Jurkat, Clone E6-1 (cell line): ENCODE measurements at places on chromosomes 16 and 17.

- DNase-seq, result no peak
These were observed 79.5 kb upstream of the GNG13 start for GRCh38 chr16:879986-880385.

DNA sequence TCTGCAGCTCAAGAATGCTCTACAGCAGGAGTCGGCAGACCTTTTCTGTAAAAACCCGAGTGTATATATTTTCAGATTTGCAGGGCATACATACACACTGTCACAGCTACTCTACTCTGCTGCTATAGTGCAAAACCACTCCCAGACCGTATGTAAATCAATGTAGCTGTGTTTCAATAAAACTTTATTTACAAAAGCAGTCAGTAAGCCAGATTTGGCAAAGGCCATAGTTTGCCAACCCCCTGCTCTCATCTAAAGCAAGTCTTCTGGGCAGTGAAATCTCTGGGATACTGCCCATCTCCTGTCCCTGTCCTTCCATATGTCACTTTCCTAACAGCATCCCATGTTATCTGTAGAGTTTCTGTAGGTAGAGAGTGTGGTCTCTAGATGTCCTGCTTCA is 57.2 kb upstream of the GSG1L start:
- DNase-seq, result no peak

GRCh38 chr17:37212179-37212578 is 163.6 kb upstream of the C17orf78 start:
- DNase-seq, result no peak

DNA sequence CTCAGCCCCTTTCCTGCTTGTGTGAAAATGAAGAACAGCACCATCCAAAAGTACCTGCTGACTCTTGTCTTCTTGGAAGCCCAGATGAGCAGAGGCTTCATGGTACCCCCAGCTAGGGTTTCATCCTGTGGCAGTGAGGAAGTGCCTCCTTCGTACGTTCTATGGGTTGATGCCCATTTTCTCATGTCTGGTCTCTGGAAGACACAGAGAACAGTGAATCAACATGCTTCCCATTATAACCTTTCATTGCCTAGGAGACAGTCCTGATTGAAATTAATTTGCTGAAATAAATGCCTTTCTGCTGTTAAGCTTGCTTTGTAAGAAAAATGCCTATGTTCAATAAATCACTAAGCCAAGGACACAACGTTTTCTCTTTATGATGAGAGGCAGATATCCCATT is 36.5 kb downstream of the RCVRN start:
- no peak for DNase-seq

DNA sequence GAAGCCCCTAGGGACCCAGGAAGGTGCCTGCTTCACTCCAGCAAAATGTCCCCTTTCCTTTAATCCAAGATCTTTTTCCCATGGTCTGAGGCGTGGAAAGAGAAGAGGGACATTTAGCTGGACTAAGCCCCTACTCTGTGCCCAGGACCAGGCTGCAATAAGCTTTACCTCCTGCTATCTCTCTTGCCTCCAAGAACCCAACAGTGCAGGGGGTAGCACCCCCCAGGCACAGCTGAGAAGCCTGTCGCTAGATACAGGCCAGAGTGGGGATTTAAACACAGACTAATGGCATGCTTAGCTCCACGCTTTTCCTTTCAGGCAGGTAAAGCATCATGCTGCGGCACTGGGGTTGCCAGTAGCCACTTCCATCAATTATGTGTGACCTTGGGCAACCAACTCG is 24.5 kb upstream of the CCL1 start:
- DNase-seq, result no peak

DNA sequence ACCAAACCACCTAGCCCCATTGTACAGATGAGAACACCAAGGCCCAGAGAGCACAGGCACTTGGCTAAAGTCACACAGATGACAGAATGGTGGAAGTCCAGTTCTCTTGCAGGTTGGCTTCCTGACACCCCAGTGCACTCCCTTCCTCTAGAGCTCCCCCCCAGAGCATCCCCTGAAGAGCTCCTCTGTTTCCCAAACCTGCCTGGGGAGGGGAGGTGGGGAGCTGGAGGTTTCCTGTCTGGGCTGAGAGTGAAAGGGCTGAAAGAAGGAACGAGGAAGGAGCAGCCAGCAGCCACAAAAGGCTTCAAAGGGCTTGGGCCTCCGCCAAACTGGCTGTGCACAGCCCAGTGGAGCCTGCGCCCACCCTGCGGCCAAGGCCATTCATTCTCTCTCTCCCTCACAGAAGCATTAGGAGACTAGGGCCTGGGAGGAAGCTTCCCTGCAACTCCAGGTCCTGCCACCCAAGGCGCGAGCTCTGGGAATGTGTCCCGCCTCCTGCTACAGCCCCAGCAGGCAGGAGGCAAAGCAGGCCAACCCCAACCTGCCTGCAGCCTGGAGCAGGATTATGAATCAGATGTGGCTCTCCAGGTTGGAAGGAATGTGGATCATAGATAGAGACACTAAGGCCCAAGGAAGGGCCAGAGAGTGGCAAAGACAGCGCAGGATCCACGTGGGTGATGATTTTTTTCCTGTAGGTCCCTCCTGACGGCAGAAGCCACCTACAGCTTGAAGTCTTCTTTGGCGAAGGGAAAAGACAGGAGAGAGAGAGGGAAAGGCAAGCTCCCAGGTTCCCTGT is 913 bp downstream of the SLC13A5 start:
- no peak for DNase-seq

GRCh38 chr17:73623247-73623646 is 21.0 kb downstream of the SDK2 start:
- no peak for DNase-seq

DNA sequence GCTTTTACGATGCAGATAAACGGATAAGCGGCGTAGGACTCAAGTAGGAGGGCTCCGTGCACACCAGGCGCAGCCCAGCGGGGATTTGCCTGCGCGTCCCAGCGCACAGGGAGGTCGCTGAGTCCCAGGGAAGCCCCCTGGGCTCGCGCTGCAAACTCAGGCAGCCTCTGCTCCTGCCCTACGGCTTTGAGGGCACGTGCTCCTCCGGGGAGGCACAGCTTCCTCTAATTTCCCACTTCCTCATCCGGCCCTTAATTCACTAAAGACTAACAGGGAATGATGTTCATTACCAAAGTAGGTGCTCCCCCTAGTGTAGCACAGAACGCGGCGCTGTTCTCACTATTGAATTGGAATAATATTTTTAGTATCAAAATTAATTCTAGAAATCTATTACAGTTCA is 825.4 kb downstream of the KCNJ18 start:
- DNase-seq, result no peak

DNA sequence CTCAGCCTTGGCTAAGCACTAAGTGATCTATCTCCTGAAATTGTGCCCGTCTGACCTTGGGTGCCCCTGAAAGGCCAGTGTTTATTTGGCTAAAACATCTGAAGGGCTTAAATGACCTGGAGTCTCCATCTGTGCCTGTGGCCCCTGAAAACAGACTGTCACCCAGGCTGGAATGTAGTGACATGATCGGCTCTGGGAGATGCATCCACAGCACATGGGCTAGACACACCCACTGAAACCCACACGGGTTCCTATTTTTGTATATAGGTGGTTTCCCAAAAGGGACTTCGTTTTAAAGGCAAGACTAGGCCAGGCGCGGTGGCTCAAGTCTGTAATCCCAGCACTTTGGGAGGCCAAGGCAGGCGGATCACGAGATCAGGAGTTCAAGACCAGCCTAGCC is 13.5 kb downstream of the CEP295NL start:
- DNase-seq, result no peak

DNA sequence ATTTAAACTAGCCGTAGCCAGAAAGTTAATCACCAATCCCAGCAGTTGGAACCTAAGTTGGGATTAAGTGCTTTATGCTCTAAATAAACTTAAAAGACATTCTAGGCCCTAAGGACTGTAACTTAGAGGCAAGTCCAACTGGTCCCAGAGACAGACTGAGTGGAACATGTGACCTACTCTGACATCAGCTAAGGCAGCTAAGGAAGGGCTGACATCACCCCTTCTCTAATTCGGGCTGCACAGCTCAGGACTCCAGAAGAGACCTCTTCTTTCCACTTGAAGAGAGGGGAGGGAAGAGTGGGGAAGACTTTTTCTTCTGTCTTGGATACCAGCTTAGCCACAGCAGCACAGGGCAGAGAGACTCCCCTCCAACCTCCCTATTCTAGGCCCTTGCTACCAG is 565.2 kb downstream of the CDH8 start:
- DNase-seq, result no peak

- peak; percentile 81 for DNase-seq
These were observed 9.8 kb downstream of the TMEM208 start for GRCh38 chr16:67236563-67237395.

DNA sequence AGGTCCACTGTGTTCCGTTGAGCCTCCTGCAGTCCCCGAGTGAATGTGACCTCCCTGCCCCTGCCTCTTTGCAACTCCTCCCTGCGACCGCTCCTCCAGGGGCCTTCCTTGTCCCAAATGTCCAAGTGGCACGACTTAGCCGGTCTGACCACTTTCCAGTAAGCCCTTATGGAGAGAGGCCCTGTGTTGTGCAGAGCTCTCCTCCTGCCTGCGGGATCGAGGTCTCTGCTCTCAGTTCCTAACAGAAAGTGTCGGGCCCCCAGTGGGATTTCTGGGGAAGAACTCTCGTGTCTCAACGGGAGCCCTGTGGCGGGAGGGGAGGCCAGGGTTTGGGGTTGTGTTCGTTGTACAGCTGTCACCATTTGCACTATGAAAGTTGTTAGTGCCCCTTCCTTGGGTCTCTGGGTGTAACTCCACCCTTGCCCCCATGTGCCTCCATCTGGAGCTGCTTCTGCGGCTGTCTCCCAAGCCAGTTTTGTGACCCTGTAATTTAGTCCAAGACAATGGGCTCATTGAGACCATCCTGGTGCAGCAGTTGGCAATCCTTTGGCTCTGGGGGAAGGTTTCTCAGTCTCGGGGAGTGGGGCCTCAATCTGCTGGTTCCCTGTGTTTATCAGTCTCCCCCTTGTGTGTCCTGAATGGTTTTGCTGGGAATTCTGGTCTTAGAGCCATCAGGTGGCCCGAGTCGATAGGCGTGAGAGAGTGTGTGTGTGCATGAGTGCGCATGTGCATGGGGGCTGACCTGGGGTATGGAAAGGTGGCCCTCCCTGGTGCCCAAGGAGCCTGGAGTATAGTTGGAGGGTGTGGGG is 234.5 kb downstream of the SEC14L1 start:
- no peak for DNase-seq

DNA sequence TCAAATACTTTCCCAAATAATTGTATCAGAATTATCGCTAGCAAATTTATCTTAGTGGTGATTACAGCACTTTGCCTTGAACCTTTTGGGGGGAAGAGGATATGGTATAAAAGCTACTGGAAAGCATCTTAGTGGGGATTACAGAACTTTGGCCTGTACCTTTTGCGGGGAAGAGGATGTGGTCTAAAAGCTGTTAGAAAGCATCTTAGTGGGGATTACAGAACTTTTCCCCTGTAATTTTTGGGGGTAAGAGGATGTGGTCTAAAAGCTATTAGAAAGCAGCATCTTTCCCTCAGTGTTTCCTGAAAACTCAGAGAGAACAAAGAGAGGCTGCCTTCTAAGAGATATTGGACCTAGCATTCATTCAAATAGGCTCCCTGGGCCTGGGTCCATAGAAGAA is 4.1 kb downstream of the SLFN12 start:
- peak; percentile 93 for DNase-seq

- no peak for DNase-seq
These were observed 23.4 kb upstream of the SSTR2 start for GRCh38 chr17:73141411-73141810.

DNA sequence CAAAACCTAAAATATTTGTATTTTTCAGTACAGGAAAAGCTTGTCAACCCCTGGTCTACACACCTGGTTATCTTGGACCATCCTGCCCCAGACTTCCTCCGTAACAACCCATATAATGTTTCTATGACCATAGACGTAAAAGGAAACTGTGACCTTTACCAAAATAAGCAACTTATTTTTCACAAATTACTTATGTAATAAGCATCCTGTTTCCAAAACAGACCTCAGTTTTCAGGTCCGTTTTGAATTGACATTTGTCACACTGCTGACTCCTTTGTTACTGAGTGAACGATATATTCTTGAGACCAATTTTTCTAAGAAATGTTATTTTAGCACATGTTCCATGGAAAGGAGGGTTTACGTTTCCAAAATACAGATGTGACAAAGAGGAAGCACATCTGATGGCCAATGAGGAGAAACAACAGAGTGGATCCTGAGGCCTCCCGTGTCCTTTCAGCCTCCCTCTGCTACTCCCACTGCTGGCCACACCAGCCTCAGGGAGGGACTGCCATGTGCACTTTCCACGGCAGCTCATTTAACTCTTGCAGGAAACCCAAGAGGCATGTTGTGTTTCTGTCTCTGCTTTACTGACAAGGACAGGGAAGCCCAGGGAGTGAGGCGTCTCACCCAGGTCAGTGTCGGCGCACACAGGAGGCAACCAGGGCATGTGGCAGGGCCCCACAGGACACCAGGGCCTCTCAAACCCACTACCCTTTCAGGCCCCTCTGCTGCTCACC is 20.1 kb upstream of the ALDH3A1 start:
- DNase-seq, result no peak

- DNase-seq, result no peak
These were observed 27.6 kb downstream of the HELZ start for GRCh38 chr17:67217446-67217845.

GRCh38 chr16:85046472-85046916 is 18.9 kb downstream of the KIAA0513 start:
- DNase-seq, result no peak

- no peak for DNase-seq
These were observed 4.3 kb upstream of the ENGASE start for GRCh38 chr17:79070266-79070880.

DNA sequence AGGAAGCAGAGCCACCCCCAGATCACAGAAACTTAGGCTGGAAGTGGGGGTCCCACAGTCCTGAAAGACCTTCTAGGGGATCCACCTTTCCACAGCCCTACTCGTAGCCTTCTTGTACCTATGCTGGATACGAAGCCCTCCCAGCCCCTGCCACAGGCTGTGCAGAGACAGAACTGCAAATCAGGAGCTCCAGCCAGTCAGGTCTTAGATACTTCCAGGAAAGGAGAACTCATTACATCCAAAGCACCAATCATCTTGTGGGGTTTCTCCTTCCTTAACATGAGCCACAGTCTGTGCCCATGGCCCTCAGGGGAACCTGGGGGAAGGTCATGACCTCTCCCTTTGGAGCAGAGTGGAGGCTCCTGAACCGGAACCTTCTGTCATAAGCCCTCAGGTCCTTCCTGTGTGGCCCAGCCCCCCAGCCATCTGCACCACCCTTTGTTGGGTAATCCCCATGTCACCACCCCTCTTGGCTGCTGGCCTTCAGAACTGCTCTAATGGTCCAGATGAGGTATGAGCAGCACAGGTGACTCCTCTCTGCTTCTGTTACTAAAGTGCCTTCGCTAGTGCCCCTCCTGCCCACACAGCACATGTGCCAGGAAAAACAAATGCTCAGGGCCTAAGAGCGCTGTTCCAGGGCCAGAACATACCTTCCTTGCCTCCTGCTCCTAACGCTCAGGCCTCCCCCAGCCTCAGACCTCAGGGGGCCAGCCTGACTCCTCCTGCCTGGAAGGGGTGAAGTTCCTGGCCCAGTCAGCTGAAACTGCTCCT is 14.6 kb downstream of the SRCIN1 start:
- DNase-seq, result no peak

- DNase-seq, result no peak
These were observed 115.3 kb downstream of the NPIPB5 start for GRCh38 chr16:22625967-22626366.
